ENCODE measurements at places on chromosomes 7 and 10.

- no peak for DNase-seq
These were observed 190.8 kb downstream of the GATA3 start for GRCh38 chr10:8245131-8245813.

- DNase-seq: no peak
These were observed 851 bp downstream of the AKR1E2 start for GRCh38 chr10:4826792-4827324.

GRCh38 chr7:13851736-13852135 lies 137.7 kb downstream of the ETV1 start:
- no peak for DNase-seq

DNA sequence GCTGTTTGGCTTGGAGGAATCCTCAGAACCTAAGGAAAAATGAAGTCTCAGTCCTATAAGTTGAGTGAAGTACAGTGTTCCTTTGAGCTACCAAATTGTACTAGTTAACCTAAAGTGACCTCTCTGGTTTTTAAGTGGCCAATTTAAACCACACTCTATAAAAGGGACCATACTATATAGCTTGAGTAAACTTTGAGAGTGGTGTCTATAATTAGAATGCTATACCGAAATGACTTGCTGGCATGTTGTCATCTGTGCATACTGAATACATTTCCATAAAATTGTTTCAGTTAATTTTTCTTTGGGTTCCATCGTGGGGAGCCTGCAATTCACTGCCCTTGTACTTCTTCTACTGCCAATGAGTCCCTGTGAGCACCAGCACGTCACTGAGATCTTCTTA lies 151.1 kb downstream of the DKK1 start:
- DNase-seq: no peak

GRCh38 chr7:8389593-8390261 lies 43.7 kb upstream of the NXPH1 start:
- no peak for DNase-seq

- DNase-seq: no peak
These were observed 91.7 kb upstream of the CHST15 start for GRCh38 chr10:124185084-124185483.

GRCh38 chr10:78688230-78688900 lies 380.4 kb upstream of the ZMIZ1 start:
- no peak for DNase-seq

- no peak for DNase-seq
These were observed 557.4 kb downstream of the CALN1 start for GRCh38 chr7:71854546-71855397.

GRCh38 chr10:30991647-30992011 lies 40.0 kb downstream of the ZNF438 start:
- DNase-seq: no peak

GRCh38 chr7:103003004-103003403 lies 71.6 kb downstream of the FBXL13 start:
- no peak for DNase-seq

GRCh38 chr7:74051629-74052410 lies 23.8 kb downstream of the ELN start:
- DNase-seq: no peak

GRCh38 chr10:27241010-27241651 lies 534 bp upstream of the ACBD5 start:
- no peak for DNase-seq

- DNase-seq: peak; percentile 55
These were observed 122.3 kb downstream of the VIPR2 start for GRCh38 chr7:159022238-159022993.

DNA sequence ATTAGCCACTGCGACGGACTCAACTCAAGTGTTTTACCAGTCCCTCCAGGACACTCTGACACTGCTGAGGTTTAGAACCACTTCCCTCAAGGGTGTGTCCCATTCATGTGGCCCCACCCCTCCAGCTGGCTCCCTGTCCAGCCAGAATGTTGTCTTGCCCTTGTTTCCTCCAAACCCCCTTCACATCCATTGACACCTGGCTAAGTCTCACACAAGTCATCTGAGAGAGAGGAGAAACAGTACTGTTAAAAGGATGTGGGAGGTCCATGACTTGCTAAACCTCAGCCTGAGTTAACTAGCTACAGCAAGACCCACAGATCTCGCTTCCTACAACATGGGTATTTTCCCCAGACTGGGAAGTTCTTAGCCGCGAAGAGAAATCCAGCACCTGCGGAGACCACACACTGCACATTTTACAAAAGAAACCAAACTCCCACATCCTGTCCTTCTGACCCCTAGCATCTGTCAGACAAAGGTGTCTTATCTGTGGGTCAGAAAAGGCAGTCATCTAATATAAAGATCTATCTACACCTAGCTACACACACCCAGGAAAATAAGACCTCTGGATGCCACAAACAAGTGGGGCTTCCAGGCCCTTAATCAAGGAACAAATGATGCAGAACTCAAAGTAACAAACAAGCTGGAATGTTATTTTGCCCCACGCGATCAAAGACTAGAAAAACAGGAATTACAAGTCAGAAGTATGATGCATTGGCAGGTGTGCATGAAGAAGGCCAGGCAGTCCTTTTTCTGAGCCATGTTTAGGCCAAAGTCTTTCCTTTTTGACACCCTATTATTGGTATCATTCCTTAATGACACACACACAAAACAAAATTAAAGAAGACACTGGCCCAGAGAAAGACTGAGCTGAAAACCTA lies 13.9 kb downstream of the OSBPL3 start:
- DNase-seq: no peak

- no peak for DNase-seq
These were observed 61.7 kb downstream of the AUTS2 start for GRCh38 chr7:69659983-69660382.

DNA sequence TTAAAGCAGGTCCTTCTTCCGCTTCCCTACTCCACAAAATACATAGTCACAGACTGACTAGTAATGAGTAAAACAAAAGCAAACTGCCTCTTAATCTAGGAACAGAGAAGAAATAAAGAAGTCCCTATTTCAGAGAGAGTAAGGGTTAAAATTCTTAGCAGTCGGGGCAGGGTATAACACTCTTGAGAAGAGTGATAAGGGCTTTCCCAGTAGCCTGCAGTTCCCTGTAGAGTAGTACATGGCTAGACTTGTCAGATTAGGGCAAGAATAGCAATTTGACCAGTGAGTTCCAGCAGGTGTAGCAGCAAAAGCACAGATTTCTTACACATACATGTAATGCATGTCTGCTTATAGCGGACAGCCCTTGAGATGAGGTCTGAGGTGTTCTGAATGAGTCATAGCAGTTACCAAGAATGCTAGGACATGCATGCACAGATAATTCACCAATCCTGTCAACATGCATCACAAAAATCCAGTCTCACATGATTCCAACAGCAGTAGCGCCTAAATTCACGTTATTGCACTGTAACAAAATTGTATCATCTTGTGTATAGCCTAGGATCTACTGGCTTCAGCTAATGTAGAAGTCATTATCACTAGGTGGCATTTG lies 40.7 kb downstream of the BTRC start:
- DNase-seq: no peak

GRCh38 chr10:131012641-131012985 lies 298.9 kb downstream of the TCERG1L start:
- DNase-seq: no peak

DNA sequence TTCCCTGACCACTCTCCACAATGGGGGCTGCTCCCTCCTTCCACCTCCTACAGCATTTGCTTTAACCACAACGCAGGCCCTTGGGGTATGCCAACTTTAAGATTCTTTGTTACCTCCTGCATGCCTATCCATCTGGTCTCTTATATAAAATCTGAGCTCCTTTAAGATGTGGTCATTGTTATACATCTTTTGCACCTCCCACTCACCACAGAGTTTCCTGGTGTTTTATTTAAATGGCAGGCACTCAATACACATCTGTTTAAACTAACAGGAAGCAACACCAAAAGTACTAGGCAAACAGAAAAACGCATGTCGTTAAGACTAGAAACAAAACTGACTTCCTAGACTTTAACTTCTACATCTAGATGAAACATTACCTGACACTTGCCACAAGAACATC lies 36.3 kb downstream of the SLC25A13 start:
- DNase-seq: no peak

GRCh38 chr7:128349466-128349825 lies 5.7 kb upstream of the RBM28 start:
- DNase-seq: no peak

DNA sequence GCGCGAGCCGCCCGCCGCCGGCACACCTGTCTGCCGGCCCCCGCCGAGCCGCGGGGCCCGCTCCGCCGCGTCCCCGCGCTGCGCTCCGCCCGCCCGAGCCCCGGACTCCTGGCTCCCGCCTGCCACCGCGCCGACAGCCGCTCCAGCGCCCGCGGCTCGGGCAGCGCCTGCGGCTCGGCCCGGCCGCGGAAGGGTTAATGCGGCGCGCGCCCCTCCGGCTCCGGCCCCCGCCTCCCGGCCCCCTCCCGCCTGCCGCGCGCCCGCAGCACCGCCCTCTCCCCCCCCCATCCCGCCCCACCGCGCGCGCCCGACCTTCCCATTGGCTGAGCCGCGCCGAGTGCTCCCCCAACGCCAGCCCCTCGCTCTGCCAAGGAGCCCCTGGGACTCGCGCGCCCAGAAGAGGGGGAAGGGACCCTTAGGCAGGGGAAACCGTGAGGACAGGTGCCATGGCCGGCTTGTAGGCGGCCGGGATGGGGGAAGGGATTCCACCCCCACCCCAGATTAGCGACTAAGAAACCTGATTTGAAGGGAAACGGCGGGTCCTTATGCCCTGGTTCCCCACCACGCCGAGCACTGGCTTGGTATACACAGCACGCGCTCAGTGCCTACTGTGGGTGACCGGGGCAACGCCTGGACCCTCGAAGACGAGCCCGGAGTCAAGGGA lies at the start of gene KCNH2:
TSS of gene KCNH2 (minus strand) at position 196 of the 664 bp plus-strand sequence. CDS start 408 bp downstream, outside the sequence.
- no peak for DNase-seq

DNA sequence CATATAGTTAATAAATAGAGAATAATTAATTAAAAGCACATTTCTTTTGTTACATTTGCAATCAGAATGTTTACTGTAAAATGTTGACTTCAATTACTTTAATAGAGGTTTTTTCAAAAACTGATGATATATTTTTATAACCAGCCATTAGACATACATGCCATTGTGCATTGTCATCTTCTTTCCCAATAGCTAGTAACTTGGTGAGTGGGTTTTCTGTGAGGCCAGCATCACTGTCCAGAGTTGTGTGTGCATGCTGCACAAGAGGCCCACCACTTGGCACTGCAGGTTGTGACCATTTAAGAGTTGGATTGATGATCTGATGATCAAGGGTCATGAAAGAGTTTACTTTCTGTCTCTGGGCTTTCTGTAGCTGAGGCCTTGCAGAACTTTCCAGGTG lies 46.5 kb downstream of the TFEC start:
- no peak for DNase-seq

- no peak for DNase-seq
These were observed 11.8 kb upstream of the INSIG1 start for GRCh38 chr7:155285833-155286232.

GRCh38 chr10:112952282-112953173 lies 2.5 kb downstream of the TCF7L2 start:
- DNase-seq: peak; percentile 63

GRCh38 chr7:115851291-115851690 lies 179.3 kb downstream of the TFEC start:
- DNase-seq: no peak

- DNase-seq: no peak
These were observed 151.1 kb downstream of the ACTR3B start for GRCh38 chr7:152910545-152911225.

Measured in sciatic nerve (tissue), 2 donors.